Activated naive CD4-positive, alpha-beta T cell treated with anti-CD3 and anti-CD28 coated beads, Interleukin-2, amount 50 U/mL, for 16 hours (primary cell): ENCODE measurements at places on chromosomes 1 and 21.

GRCh38 chr1:53986458-53986857 lies 31.5 kb downstream of the LDLRAD1 start:
- DNase-seq = no peak

GRCh38 chr1:48750109-48750508 lies 26.6 kb downstream of the BEND5 start:
- no peak for DNase-seq

DNA sequence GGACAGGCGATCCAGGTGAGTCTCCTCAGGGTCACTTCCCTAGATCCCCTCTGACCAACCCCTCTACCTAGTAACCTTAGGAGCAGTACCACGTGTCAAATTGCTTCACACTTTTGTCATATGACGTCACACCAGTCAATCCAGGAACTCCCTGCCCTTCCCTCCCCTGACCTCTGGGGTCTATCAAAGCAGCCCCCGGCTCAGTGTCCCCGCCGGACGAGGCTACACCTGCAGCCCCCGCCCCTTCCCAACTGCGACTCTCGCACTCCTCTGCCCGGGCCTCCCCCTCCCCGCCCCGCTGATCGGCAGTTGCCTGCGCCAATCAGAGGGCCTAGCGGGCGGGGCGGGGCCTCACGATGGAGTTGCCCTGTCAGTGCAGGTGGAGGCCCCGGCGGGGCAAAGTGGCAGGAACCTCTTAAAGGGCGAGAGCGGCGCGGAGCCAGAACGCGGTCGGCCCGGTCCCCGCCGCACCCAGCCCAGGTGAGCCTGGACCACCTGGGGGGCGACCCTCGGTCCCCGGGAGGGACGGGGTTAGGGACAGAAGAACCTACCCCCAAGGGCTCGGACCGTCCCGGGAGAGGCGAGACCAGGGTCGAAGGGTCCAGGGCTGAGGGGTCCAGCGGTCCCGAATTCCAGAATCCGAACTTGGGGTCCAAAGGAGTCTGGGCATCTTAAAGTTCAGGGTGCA lies 27.5 kb upstream of the EPB41 start:
- DNase-seq = peak; percentile 93

- no peak for DNase-seq
These were observed 93.8 kb upstream of the CCDC190 start for GRCh38 chr1:162954824-162955223.

- no peak for DNase-seq
These were observed 1.3 kb upstream of the CTRC start for GRCh38 chr1:15436881-15437442.

- DNase-seq = no peak
These were observed 50.5 kb downstream of the ACTN2 start for GRCh38 chr1:236736761-236737160.

GRCh38 chr1:4792565-4792964 lies 138.2 kb downstream of the AJAP1 start:
- no peak for DNase-seq

DNA sequence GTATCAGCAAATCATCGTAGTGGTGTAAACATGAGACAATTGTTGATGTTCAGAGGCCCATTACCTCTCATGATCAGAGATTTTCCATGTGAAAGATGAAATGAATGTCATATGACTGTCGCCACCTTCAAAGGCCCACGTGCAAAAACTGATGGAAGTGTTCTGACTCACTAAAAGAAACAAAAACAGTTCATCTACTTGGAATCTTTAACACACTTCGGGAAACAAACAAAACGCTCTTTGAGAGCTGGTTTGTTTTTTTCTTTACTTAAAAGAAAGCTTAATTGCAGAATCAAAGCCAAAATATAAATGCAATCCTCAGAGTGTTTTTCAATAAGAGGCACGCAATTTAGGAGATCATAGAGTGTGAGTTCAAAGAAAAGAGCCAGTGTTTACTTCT lies 100.8 kb downstream of the PLPPR4 start:
- no peak for DNase-seq
